ENCODE measurements at places on chromosomes 13 and 19.

DNA sequence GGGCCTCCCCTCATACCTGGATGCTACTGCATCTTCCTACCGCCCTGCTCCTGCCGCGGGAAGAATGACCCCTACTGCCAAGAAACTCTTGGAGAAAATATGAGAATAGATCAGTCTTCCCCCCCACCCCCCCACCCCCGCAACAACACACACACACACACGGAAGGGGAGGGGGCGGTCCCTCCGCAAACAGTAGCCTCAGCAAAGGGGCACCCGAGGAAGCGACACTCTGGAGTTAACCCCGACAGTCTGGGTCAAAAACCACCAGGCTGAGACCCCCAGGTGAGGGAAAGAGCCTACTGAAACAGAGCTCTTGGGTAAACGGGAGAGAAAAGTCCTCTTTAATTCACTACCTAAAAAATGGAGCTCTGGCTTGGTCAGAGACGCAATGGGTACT lies 1.2 kb downstream of the MED26 start:
- no peak for DNase-seq

DNA sequence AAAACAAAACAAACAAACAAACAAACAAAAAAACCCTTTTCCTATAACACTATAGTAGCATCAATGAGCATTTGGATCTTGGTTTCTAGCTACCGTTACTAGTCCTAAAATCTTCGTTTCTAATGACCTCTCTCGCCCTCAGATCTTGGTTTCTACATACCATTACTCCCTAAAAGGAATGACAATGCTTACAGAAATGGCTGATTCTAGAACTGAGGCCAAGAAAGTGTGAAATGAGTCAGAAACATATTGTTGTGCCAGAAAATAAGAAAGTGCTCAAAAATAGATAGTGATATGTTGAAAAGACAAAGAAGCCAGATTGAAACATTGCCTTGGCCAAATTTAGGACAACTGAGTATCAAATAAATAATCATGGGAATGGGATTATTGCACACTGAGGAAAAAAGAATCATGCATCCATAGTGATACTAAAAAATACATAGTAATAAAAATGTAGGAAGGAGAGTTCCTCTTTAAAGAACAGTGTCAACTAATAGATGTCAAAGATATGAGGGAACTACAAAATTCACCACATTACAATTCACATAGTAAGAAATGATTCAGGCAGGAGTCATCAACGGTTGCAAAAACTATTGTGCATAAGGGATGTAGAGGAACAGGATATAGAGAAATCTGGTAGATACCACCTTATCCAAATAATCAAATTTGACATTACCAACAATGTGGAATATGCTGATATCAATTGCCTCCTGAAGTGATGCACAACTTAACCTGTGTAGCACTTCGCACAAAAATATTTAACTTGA lies 386.6 kb downstream of the DIAPH3 start:
- no peak for DNase-seq

GRCh38 chr19:52660981-52661380 lies 22.8 kb upstream of the ZNF83 start:
- no peak for DNase-seq

DNA sequence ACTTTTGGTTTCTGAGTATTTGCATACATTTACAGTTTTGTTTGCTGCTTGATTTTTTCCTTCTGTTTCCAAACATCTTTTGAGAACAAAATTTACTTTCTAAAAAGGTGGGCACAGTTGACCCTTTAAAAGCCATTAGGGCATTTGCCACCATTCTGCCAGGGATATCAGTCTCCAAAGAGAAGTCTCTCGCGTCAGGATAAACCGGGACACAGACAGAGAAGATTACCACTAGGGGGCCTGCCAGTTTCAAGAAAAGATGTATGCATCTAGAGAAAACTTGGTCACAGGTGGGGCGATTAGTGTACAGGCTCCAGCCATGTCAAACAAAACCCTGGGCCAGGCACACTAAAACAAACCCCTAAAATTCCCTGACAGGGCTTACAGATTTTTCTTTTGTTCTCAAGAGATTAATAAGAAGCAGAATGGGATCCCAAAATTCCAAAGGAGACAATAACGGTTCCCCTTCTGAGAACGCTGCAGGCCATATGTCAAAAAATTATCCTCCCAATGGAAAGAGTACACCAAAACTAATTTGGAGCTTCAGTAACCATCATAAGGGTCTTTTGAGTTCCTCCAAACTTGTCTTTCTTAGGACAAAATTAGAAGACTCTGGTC lies 10.7 kb upstream of the PABPC3 start:
- DNase-seq, result no peak

DNA sequence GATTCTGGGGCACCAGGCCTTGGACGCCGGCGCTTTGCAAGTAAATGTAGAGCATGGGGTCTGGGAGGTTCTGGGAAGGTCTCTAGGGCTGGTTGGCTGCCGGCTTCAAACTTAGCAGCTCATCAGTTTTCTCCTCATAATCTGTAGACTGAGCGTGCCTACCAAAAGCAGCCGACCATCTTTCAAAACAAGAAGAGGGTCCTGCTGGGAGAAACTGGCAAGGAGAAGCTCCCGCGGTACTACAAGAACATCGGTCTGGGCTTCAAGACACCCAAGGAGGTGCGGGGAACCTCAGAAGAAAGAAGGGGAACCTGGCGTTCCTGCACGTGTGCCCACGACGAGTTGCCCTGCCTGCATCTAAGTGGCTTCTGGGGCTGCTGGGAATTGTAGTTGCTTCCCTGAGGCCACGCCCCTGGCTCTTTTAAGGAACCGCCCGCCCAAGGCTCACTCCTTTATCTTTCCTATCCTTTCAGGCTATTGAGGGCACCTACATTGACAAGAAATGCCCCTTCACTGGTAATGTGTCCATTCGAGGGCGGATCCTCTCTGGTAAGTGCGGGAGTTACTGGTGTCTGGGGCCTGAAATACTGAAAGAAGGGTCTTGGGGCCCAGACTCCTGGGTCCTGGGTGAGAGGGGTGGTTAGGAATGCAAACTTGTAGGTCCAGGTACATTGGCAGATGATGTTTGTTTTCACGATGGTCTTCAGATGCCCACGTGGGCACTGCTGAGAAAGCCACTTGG lies 984 bp downstream of the RPS11 start:
- DNase-seq, result no peak

DNA sequence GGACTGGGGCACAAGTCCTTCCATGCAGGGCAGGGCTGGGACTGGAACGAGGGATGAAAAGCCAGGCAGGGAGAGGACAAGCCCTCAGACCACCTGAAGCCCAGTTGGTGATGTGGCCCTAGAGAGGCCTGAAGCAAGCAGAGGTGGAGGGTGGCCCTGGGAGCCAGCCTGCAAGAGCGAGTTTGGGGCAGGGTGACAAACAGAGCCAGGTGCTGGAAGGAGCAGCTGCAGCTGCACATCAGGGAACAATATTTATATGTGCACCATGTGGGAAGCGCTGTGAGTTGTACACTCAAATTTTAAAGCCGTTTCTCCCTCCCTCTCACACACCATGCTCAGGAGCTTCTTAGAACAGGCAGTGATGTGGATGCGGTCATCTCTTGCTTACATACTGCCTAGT lies 67.8 kb downstream of the FGF9 start:
- DNase-seq, result no peak

DNA sequence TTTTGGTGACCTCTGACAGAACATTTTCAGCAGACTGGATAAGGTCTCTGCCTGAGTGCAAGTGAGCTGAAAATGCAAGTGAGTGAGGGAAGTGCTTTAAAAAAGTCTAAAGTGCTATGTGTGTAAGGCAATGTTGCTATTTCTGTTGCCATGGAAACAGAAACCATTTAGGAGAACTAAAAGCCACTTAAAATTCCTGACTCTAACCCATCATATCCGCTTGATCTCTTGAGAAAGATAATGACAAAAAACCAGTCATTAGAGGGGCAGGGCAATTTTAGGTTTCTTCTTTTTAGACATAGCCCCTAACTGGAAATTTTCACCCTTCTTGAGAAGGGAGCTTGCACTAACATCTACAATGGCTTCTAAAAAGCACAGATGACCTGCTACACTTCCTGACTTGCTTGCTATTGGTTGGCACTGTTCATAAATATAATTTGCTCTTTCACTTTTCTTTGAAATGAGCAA lies at the start of gene CYSLTR2:
Gene CYSLTR2 (plus strand): TSS at position 458 of the 468 bp plus-strand sequence. CDS start 52,889 bp downstream, outside the sequence.
- no peak for DNase-seq

- no peak for DNase-seq
These were observed 89.5 kb downstream of the ARHGEF7 start for GRCh38 chr13:111204438-111205177.

- no peak for DNase-seq
These were observed 732 bp upstream of the MAP1S start for GRCh38 chr19:17718550-17718946.

- DNase-seq, result peak; percentile 33
These were observed 52.0 kb downstream of the NWD1 start for GRCh38 chr19:16771618-16772017.

DNA sequence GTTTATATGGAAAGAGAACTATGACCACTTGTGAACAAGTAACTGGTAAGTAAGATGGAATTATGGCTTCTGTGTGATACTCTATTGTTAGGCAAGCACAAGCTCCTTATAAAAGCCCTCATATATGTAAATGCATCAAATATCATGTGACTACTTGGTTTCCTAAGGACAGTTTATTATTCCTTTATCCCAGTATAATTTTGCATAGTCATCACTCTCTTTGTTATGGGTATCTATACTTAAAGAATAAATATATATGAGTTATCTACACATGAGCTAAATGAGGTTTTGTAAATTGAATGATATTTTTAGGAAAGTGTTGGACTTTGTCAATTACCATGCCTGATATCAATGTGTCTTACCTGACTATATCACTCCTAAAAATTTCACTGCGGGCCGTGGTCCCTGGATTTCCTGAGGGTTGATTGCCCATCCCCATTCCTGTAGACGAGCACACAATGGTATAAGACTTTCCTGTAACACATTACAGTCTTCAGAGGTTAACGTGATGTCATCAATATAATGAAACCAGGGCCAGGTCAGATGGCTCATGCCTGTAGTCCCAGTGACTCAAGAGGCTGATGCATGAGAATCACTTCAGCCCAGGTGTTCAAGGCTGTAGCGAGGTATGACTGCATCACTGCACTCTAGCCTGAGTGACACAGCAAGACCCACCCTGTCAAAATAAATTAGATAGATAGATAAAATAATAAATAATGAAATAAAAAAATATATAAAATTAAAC lies 20.7 kb downstream of the ZNF844 start:
- no peak for DNase-seq

DNA sequence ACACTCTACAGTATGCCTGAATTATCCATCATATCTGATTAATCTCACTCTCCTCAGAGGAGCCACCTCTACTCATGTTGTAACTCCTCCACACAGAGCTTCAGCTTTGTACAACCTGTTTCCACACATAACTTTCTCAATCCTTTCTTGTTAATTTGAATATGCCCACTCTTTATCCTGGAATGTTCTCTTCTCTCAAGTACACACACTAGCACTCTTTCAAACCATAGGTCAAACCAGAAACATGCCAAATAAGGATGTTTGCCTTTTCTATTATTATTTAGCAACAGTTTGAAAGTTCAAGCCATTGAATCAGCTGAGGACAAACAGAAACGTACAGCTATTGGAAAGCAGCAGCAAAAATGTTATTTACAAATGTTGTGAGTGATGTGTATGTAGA lies 110.3 kb downstream of the MIPEP start:
- DNase-seq, result no peak

GRCh38 chr13:21638319-21639282 lies 32.3 kb upstream of the FGF9 start:
- DNase-seq, result no peak

DNA sequence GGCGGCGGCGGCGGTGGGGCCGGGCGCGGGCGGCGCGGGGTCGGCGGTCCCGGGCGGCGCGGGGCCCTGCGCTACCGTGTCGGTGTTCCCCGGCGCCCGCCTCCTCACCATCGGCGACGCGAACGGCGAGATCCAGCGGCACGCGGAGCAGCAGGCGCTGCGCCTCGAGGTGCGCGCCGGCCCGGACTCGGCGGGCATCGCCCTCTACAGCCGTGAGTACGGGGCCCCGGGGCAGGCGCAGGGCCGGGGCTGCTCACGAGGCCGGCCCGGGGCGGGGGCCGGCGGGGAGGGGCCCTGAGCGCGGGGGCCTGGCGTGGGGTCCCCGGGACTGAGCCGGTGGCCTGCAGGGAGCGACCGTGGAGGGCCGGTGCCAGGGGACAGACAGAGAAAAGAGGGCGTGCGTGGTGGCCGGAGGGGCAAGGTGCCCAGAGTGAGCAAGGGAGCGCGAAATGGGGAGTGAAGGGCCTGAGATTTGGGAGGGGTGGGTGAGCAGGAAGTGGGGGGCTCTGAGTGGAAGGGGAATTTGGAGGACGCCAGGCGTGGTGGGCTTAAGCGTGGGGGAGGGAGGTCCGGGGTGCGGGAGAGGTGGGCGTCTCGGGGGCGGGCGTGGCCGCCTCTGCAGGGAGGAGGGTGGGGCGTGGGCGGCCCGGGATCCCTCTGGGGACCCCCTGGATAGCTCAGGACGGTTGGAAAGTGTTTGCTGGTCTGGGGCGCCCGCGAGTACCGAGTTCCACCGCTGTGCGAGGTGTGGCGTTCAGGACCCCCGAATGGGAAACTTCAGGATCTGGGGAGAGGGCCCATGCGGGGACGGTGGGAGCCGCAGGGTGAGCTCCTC lies 575 bp downstream of the CARM1 start:
- DNase-seq, result no peak

DNA sequence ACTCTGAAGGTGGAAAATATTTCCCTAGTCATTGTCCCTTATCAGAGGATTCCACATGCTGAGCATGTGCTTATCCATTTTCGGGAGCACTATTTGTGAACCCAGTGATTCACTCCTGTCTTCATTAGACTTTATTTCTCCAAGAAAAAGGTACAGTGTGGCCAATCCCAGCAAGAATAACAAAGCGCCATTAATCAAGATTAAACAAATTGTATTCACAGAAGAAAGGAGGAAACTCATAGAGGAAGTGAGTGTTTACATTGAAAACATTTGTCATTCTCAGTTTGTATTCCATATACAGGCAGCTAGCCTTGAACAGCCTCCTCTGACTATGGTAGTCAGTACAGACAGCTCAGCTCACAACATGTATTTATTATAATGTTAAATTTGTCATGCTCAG lies 1669.9 kb upstream of the SPRY2 start:
- no peak for DNase-seq

DNA sequence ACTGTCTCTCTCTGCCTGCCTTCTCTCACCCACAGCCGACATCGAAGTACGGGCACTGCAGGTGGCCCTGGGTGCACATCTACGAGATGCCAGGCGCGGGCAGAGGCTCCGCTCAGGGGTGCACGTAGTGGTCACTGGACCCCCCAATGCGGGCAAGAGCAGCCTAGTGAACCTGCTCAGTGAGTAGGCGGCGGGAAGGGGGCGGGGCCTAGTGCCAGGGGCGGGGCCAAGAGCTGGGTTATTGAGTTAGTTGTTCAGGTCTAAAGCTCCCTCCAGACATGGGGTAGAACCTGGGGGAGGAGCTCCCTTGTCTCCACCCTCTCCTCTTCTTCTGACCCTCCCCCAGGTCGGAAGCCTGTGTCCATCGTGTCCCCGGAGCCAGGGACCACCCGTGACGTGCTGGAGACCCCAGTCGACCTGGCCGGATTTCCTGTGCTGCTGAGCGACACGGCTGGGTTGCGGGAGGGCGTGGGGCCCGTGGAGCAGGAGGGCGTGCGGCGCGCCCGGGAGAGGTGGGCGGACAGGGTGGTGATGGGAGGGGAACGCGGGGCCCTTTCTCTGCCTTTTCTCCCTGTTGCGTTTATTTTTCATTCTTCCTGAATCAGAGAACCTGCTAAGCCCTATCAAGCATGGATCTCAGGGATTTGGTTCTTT lies 1.9 kb downstream of the GTPBP3 start:
- no peak for DNase-seq

- DNase-seq, result no peak
These were observed 572.5 kb upstream of the SLC10A2 start for GRCh38 chr13:103638706-103639105.
